SK-N-DZ (cell line): ENCODE measurements at places on chromosomes 4 and X.

- no peak for DNase-seq
Observed at GRCh38 chrX:69366183-69366582, 137.9 kb upstream of the NALF2 start.

DNA sequence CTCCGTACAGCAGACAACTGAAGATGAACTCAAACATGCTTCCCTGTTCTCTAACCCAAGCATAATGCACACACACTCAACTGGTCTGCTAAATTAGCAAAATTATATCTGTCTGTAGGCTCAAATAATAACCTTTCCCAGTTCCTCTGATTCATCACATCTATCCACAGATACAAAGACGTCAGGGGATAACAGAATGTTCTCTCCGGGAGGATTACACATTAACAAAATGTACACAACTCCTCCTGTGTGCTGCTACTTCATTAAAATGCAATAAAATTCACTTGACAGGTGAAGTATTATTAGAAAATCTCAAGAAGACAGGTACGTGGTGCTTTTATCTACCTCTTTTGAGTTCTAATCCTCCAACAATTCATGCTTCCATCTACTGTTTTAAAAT lies 57.4 kb downstream of the FAT1 start:
- DNase-seq: no peak

GRCh38 chrX:124413244-124413643 lies 66.9 kb downstream of the SH2D1A start:
- no peak for DNase-seq

DNA sequence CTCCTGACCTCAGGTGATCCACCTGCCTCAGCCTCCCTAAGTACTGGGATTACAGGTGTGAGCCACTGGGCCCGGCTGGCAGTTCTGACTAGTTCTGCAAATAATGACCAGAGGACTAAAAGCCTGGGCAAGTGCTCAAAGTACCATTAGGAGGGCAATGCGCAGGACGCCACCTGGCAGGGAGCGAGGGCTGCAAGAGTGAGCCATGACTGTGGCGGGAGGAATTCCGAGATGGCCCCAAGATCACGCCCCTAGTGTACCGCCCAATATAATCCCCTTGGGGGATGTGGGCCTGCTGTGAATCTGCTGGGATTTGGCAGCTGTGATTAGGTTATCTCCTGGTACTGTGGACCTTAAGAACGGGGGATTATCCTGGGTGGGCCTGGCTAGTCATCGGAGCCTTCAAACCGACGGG lies 26.2 kb upstream of the GPR78 start:
- no peak for DNase-seq

- DNase-seq: no peak
Observed at GRCh38 chrX:153953892-153954557, 9.6 kb upstream of the RENBP start.

- peak; percentile 56 for DNase-seq
Observed at GRCh38 chr4:47926667-47927258, 12.4 kb upstream of the NFXL1 start.

- DNase-seq: no peak
Observed at GRCh38 chrX:106220177-106220576, 52.1 kb downstream of the PWWP3B start.

GRCh38 chr4:156547891-156548290 lies 423.7 kb downstream of the PDGFC start:
- no peak for DNase-seq

DNA sequence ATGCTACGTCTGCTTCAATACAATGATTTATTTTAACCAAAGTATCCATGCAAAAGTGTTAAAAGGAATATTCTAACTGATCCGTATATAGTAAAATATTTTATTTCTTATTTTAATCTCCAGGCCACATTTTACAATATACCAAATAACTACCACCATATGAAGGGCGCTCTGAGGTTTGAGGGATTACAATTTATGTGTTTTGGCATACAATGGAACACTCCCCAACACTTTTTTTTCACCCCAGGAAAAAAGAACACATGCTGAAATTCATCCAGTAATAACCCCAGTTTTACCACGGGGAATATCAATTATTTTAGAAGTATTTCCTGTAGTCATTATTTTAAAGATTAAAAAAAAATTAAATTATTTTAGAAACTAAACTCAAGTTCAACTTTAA lies 65.4 kb downstream of the APBB2 start:
- no peak for DNase-seq

GRCh38 chrX:47619486-47620302 lies at the start of gene SYN1:
Gene SYN1, minus strand, starts transcription at chrX:47619857. Its CDS starts 129 bp downstream, at chrX:47619728.
- peak; percentile 82 for DNase-seq

- DNase-seq: no peak
Observed at GRCh38 chr4:119525771-119526712, 102.6 kb downstream of the PDE5A start.

GRCh38 chrX:21487832-21488231 lies 113.6 kb downstream of the CNKSR2 start:
- DNase-seq: no peak

- peak; percentile 2 for DNase-seq
Observed at GRCh38 chr4:154329268-154329868, 162.2 kb downstream of the DCHS2 start.

GRCh38 chr4:152112190-152112589 lies 351.4 kb upstream of the GATB start:
- no peak for DNase-seq

- DNase-seq: no peak
Observed at GRCh38 chr4:114019276-114019968, 40.0 kb upstream of the ARSJ start.

DNA sequence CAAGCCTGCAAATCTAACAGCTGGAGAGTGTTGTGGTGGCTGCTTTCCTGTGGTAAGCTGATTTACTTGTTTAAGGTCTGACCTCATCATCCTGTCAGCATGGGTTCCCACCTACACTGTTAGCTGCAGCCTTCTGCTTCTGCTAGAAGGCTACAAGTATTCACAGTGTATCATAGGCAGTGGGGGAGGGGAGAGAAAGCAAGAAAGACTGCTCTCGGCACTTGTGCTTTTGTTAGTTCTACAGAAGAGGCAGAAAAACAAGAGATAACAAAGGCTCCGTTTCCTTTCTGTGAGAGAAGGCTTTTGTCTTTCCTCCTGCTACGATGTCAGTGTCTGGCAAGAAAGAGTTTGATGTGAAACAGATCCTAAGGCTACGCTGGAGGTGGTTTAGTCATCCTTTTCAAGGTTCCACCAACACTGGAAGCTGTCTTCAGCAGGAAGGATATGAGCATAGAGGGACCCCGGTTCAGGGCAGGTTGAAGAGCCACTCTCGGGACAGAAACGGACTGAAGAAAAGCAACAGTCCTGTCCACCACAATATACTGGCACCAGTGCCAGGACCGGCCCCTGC lies at the start of gene KLHL4:
Gene KLHL4, plus strand, starts transcription at position 232 of the 571 bp plus-strand sequence. Its CDS starts 92 bp downstream, at position 324.
- DNase-seq: peak; percentile 1

DNA sequence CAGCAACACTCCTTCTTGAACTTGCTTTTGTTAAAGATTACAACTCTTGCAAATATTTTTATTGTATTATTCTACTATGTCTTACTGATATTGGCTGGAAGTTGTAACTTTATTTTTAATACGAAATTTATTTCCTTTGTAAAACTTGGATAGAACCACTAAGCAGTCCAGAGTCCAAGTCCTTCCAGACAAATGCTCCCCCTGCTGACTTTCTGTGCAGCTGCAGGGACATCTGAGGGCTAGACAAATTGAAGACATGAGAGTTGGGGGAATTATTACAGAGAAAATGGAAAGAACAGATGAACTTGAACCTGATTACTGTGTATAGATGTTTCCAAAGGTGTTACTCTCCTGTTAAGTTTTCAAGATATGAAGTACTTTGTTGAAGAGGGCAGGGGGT lies 238.8 kb downstream of the GRIA3 start:
- peak; percentile 4 for DNase-seq

DNA sequence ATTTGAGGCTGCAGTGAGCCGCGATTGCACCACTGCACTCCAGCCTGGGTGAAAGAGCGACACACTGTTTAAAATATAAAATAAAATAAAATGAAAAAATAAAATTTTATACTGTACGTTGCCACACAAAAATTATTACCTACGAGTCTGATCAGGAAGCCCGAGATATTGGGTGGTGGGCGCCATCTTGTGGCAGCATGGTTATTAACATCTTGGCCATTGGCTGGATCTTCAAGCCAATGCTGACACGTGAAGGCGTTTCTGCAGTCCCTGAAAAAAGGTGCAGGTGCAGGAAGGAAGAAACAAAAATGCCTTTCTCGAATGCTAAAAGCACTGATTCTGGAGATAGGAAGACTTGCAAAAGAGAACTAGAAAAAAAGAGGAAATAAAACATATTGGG lies 4.9 kb upstream of the TLR8 start:
- DNase-seq: peak; percentile 17

- DNase-seq: no peak
Observed at GRCh38 chr4:150518559-150518958, 63.4 kb upstream of the MAB21L2 start.

GRCh38 chr4:83025563-83025962 lies 9.4 kb upstream of the COPS4 start:
- DNase-seq: no peak

DNA sequence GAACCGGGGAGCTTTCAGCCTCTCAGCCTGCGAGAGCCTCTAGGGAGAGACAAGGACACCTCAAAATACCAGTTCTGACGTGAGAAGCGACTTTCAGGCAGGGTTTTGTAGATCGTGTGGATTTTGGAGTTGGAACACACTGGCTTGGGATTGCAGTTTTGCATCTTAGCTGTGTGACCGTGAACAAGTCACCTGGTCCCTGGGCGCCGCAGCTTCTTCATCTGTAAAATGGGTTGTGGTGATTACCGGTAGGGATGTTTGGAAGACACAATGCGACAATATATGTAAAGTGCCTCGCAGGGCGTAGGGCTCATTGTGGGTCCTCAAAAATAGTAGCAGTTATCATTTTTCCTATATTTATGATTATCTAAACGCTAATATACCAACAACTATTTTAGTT lies 43.7 kb upstream of the STOX2 start:
- no peak for DNase-seq

- DNase-seq: no peak
Observed at GRCh38 chr4:31349907-31350306, 629.7 kb downstream of the PCDH7 start.

- DNase-seq: no peak
Observed at GRCh38 chr4:26859762-26860156, 882 bp upstream of the STIM2 start.

DNA sequence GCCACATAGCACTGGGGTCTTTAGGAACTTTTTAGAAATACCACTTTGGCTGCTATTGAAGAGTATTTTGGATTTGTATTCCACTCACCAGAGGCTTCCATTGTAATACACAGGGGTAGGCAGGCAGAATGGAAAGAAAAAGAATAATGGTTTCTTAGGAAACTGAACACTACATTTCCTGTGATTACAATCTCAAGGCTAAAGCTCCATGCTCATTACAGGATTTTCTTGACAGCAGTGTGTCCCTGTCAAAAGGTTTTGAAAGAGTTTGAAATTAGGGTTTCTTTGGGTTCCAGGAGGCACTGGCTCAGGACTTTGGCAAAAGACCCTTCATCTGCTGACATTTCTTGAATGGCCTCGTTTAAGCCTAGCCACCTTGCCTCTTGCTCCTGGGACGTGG lies 74.8 kb upstream of the STIM2 start:
- DNase-seq: no peak

- no peak for DNase-seq
Observed at GRCh38 chr4:26455571-26455970, 34.7 kb downstream of the CCKAR start.

DNA sequence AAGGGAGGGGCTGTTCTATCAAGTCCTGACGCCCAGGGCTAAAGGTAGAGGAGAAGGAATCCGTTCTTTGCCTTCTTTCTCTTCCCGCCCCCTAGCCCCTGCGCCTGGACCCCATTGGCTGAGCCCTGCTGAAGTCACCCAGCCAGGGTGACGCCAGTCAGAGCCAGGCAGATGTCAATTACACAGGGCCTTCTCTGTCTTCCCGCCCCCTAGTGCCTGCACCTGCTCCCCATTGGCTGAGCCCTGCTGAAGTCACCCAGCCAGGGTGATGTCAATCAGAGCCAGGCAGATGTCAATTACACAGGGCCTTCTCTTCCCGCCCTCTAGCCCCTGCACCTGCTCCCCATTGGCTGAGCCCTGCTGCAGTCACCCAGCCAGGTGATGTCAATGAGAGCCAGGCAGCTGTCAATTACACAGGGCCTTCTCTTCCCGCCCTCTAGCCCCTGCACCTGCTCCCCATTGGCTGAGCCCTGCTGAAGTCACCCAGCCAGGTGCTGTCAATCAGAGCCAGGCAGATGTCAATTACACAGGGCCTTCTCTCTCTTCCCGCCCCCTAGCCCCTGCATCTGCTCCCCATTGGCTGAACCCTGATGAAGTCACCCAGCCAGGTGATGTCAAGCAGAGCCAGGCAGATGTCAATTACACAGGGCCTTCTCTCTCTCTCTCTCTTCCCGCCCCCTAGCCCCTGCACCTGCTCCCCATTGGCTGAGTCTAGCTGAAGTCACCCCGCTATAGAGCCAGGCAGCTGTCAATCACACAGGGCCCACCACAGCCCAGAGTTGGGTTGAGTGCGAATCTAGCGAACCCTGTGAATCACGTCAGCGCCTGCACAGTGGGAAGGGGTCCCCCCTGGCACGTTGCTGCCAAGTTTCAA lies 46.4 kb downstream of the ASMT start:
- peak; percentile 33 for DNase-seq

DNA sequence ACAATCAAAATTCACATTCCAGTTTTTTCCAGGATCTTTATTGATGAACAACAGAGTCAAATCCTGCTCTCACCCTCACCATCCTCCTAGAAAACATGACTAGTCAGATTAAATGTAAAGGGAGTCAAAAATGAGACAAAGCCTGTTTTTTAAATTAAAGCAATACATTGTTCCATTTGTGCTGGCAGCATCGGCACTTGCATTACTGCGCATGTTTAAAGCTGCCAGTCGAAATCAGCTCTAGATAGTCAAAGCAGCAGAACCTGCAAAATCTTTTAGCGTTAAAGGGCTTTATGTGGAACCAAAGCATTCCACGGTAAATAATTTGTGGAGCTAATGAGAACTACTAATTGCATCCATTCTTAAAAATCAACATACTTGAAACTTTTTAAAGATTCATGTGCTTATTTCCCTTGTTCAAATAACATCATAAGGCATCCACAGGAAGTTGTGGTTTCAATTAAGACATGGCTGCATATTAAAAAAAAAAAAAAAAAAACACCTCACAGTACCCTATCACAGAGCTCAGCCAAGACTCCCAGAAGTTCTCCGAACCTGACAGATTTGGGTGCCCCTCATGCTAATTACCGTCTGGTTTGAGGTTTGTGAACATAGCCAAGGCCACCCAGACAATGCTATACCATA lies 82.2 kb downstream of the SH3KBP1 start:
- DNase-seq: no peak

- DNase-seq: no peak
Observed at GRCh38 chr4:72555377-72555831, 13.6 kb downstream of the ADAMTS3 start.

DNA sequence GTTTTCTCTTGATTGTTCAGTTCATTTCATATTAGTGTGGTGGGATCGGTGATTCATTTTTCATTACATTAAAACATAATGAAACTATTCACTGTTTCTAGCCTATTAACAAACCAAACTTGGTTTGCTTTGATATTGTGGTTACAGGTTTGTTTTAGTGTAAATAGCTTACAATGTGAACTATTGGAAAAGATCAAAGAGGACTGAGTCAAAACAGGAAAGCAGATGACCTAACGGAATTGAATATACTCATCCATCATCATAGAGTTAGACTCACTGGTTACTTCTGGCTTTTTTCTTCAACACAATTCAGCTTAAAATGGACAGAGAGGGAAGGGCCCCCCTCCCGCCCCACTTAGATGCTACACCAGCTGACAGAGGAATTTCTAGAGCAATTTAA lies 616.2 kb upstream of the AADAT start:
- DNase-seq: no peak

GRCh38 chrX:136168929-136169735 lies 21.8 kb downstream of the FHL1 start:
- DNase-seq: peak; percentile 51
